ENCODE measurements at places on chromosomes 13 and 19.

- no peak for DNase-seq
Measured at GRCh38 chr13:35480346-35480745, 3.9 kb upstream of the MAB21L1 start.

GRCh38 chr13:46861959-46862358, 34.9 kb downstream of the HTR2A start:
- DNase-seq = no peak

GRCh38 chr13:76610819-76611415, 275.3 kb downstream of the KCTD12 start:
- DNase-seq = no peak

DNA sequence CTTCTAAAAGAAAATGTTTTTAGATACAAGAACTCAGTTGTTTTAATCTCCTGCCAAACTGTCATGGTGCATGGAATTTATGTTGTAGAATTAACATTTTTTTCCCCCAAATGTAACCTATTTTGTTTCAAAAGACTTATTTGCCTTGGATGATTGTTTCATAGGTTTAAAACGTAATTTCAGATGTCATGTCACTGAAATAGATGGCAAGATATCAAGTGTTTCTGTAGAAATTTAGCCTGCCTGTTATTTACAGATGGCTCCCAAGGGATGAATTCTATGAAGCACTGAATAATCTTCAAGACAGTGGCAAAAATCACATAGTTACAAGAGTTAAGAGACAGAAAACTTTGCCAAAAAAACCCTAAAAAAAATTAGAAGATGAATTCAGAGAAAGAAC, 1484.6 kb downstream of the OLFM4 start:
- no peak for DNase-seq

DNA sequence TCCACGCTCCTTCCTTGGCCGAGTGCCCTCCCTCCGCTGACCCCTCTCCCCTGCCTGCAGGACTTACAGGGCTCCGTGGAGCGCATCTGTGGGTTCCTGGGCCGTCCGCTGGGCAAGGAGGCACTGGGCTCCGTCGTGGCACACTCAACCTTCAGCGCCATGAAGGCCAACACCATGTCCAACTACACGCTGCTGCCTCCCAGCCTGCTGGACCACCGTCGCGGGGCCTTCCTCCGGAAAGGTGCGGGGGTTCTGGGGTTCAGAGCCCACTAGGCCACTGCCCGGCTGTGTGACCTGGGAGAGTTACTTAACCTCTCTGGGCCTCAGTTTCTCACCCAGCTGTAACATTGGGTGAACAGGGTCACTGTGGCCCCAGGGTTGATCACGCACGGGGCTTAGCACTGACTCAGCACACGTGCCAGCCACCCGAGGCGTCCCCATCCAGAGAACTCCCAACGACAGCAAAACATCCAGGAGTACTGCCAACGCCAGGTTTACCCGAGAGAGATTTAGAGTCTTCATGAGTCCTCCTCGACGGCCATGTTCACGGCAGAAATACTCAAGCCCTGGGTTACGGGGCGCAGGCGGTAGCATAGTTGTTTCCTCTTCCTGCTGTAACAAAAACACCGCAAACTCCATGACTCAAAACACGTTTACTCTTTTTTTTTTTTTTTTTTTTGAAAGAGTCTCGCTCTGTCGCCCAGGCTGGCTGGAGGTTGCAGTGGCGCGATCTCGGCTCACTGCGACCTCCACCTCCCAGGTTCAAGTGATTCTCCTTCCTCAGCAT, 9.7 kb upstream of the SPACA4 start:
- no peak for DNase-seq
